Fibroblast of skin of left biceps (primary cell): ENCODE measurements at places on chromosomes 5 and 9.

GRCh38 chr5:148378670-148379069, 5.1 kb upstream of the FBXO38 start:
- no peak for DNase-seq

DNA sequence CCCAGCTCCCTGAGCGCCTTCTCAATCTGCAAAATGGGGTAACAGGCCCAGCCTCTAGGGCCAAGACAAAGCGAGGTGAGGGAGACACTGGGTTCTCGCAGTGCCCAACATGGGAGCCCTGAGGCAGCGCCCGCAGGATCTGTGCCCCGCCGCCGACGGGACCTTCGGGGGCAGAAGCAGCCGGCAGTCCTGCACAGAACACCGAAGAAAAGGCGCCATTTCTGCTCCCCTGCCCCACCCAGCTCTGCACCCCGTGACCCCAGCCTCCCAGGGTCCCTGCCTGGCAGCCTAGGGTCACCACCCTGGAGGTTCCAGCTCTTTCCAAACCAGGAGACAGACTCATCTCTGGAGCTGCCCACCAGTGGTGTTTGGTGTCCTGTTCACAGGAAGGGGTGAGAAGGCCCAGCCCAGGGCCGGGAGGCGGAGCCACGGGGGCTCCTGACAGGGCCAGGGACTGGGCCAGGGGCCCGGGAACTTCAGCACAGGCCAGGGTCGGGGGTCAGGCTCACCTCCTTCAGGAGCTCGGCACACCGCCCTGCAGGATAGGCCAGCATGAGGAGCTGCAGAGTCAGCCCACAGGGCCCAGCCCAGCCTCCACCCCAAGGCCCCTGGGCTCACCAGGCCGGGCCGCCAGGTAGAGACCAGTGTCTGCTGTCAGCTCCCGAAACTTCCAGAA, 3.3 kb downstream of the LCN8 start:
- DNase-seq, result no peak

DNA sequence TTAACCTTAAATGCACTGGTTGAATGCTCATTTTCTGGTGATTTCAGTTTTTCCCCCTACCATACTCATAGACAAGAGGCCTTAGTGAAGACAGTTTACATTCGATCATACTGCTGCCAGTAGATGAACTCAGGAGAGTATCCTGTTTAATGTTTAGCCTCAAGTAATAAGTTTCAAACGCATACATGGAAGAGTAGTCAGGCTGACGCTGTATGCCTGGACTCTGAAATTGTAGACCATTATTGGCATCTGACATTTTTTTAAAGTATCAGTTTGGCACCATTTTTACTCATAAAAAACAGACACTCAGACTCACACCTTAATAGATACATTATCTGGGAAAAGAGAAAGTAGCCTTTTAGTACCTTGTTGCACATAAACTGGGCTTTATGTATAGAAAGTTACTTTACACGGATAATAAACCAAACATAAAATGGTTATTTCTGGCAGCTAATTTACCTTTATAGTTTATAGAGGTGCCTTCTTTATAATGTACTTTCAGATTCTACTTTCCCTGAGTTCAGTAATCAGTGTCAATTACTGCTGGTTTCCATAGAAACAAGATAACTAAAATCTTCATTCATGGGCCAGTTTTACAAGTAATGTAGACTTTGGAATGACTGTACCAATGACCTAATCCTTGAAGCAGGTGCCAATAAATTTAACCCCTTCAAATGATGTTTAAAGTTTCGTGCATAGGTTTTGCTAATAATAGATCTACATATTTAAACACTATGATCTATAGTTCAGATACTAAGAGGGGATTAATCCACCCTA, 183.8 kb upstream of the ITGA1 start:
- no peak for DNase-seq

DNA sequence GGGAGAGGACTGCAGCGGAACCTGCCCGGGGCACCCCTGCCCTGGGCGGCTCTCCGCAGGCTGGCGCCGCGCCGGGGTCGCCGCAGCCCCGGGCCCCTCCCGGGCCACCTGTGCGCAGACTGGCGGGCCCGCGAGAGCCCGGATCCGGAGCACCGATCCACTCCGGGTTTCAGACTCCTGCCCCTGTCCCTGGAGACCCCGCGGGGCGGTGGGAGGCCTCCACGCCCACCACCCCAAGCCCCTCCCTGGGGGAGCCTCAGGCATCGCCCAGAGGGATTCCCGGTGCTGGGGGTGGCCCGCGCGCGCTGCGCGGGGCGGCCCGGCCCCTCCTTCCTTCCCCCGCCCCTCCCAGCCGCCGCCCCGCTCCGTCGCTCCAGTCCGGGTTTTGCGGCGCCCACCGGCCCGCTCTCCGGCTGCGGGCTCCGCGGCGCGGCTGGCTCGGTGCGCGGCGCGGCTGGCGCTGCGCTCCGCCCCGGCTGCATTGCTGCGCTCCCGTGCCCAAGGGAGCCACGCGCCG, at the start of gene UNC5A:
Gene UNC5A, plus strand, starts transcription at position 479 of the 517 bp plus-strand sequence. CDS start 192 bp downstream, outside the sequence.
- DNase-seq, result peak; percentile 13

GRCh38 chr9:68970151-68970550, 43.8 kb downstream of the PRKACG start:
- no peak for DNase-seq

GRCh38 chr5:123718238-123718637, 206.3 kb downstream of the CSNK1G3 start:
- DNase-seq, result no peak

- no peak for DNase-seq
These were observed 88.2 kb downstream of the ERCC6L2 start for GRCh38 chr9:95963659-95964058.

GRCh38 chr9:37062336-37062735, 28.3 kb upstream of the PAX5 start:
- no peak for DNase-seq

DNA sequence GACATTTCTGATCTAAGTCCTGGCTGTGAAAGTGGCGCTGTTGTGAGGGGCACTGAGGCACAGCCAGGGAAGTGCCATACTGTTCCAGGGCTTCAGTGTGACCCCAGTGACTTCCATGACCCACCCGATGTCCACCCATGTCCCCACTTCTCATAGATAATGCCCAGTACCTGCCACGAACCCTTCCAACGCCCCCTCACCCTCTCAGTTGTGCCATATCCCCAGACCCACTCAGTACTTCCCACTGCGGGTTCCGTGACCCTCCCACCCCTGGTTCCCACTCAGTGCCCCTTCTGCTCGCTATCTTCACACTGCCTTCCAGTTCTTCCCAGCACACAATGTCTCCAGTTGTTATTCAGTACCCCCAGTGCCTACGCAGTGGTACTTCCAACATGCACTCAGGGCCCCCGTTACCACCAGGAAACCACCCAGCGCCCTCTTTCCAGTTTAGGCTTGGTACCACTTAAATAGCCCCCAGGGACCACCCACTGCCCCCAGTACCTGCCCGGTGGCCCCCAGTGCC, 30.7 kb upstream of the PSD2 start:
- no peak for DNase-seq
